ENCODE measurements at places on chromosomes 11 and 22.
A peak's percentile ranks its signal among the peaks of the same experiment; 100 is the strongest.

DNA sequence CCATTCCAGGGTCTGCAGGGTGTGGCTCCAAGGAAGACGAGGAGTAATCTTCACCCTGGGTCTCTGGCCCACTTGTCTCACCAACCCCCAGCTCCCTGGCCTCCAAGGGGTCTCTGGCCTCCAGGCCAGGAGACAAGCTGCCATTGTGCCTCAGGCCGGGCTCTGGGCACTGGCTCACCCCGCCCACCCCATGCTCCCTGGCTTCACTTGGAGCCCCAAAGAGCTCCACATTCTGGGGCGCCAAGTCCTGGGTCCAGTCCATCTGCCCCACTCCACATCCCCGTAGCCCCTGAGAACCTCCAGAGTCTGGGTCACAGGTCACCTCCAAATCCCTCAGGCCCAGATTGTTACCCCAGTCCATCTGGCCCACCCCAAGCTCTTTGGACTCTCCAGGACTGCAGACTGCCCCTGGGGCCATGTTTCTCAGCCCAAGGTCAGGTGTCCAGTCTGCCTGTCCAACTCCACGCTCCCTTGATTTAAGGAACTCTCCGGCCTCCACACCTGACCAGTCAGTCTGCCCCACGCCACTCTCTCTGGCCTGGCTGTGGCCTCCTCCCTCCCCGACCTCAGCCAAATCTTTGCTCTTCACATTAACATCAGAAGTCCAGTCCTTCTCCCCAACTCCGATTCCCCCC lies 16.2 kb downstream of the TNKS1BP1 start:
- no peak for DNase-seq

DNA sequence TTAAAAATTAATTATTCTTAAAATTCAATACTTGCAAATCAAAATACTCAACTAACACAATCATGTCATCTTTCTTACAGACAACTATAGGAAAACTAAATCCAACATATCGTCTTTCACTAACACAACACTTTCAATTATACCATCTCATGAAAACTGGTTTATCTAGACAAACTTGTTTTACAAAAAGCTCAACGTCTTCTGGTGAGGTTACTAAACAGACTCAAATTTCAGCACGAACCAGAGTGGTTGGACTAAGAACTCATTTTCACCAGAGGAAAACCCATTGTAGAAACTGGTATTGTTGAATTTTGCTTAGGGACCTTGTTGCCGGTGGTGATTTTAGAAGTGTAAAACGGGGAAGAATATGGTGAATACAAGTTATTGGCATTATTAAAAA lies 52.2 kb downstream of the NUP98 start:
- no peak for DNase-seq

DNA sequence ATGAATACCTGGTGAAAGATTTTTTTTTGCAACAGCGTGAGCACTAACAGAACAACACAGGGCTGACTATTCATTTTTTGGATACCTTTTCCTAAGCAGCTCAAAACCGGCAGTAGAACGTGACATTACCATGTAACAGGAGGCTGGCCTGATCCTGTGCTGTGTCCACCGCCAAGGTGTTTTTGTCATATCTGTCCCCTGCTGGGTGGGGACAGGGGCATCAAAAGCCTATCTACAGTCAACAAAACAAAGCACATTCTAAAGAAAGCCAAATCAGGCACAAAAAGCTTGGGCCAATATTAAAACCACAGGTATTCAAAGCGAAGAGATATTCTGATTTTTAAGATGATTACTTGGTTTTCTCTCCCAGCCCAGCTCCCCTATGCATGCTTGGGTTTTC lies 151.2 kb downstream of the LRRC4C start:
- no peak for DNase-seq

- no peak for DNase-seq
Measured at GRCh38 chr11:60915248-60915914, 1.4 kb downstream of the TMEM109 start.

DNA sequence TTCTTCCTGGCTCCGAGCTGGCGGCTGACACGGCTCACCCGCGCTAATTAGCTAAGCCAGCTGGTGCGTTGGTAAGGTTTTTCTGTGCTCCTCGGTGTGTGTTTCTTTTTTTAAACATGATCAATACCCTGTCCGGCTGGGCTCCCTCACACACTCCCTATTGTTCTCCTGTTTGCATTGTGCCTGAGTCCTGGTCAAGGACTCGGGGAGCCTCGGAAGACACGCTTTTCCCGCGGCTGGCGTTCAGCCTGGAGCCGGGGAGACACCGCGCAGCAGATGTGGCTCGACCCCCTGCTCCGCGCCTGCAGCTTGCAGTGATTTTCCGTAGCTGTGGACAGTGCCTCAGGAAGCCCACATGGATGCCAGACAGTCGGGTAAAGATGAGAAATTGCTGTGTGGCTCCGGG lies 454.9 kb upstream of the CADM1 start:
- no peak for DNase-seq

- no peak for DNase-seq
Measured at GRCh38 chr11:92317721-92318120, 93.1 kb downstream of the FAT3 start.

DNA sequence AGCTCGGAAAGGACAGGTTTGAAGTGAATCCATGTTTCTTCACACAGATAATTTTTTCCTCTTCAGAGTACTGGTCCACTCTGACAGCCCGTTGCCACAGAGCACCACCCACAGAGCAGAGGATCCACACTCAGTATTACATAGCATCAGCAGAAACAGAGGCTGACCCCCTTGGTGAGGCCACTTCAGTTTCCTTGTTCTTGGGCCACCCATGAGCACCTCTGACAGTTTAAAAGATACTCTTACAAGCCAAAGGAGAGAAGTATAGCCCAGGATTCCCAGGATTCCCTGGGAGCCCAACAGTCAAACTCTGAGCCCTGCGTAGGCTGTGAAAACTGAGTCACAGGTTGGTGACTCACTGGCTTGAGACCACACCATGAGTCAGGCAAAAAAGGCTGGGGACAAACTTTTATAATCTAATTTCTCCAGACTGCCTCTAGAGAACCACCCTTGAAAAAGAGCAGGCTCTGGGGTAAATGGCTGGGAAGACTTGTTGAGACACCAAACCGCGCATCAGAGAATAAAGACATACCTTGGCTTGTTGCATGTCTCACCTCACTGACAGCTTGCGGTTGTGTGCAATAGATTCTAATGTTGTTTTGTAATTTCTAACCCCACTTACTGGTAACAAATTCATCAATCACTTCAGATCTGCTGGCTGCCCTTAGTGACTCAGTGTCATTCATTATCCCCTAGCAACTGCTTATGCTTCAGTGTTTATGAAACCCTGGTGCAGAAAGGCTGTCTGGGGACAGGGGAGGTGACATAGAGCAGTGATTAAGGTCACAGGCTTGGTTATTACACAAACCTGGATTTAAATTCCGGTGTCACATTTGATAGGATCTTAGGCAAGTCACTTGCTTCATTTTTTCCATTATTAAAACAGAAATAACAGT lies 56.9 kb upstream of the PRSS23 start:
- no peak for DNase-seq

DNA sequence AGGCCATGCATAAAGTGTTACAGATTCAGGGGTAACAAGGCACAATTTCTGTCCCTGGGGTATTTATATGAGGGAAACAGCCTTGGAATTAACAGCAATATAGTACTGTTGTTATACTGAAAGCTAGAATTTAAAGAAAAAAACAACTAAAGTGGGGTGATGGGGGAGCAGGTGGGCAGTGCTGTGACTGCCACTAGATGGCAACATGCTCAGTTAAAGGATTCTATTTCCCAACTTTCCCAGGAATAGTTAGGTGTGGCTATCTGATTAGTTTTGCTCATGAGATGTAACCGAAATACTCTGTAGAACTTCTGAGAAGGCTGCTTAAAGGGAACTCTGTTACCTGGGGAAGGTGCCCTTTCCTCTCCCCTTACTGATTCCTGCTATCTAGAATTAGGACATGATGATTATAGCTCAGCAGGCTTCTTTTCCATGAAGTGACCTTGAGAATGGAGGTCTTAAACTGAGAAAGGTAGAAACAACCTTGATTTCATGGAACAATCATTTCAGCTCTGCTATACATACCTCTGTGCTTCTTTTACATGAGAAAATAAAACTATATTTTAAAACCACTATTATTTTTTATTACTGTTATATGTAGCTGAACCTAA lies 102.6 kb downstream of the RELT start:
- no peak for DNase-seq

DNA sequence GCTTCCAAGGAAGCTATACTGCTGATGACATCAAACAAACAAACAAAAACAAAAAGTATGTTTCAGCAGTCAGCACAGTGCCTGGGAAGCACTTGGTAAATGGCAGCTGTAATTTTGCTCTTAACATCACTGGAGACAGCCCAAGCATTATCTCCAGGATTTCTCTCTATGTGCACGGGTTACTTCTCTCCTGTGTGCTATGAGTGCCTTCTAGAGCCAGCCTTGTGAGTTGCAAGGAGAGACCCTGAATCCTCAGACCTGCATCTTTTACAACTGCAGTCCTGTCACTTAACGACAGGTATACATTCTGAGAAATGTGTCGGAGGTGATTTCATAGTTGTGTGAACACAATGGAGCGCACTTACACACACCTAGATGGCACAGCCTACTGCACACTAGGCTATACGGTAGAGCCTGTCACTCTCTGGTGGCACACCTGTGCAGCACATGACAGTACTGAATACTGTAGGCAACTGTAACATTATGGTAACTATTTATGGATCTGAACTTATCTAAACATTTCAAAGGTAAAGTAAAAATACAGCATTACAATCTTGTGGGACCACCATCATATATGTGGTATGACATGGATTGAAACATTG lies 662.5 kb upstream of the B3GAT1 start:
- DNase-seq, result no peak

DNA sequence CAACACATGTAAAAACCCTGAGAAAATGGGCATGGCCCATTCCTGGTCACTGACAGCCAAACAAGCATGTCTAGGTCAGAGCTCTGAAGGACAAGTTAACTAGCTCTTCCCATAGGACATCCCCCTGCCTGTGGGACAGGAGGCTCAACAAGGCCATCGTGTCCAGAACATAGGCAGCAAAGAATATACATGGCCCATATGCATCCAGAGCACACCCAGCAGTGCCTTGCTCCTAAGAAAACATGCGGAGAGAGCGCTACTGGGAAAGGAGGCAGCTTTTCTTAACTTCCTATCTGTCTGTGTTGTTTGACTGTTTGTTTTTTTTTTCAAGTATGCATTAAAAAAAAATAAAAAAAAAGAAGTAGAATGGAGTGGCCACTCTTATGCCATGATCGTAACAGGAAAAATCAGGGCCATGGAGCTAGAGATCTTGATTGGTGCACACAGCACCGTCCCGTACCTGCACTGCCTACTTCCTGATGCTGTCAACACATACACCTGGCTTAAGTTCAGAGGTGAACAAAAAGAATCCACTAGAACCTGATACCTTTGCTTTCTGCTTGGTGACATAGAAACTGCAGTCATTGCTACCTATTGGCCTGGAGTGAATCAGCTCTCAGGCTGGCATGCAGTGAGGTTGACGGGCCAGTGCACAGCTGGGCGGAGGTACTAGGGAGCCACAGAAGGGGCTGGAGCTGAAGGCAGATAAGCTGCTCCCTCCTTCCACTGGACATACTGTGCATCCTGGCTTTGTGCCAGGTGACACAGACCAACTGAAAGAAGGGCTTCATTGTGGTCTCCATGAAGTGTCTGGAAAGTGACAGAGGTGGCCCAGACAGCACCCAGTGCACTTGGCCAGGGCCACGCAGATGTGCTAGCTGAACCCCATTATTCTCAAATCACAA lies 11.9 kb downstream of the UFD1 start:
- DNase-seq, result no peak

- no peak for DNase-seq
Measured at GRCh38 chr11:113568566-113568965, 93.4 kb upstream of the DRD2 start.

DNA sequence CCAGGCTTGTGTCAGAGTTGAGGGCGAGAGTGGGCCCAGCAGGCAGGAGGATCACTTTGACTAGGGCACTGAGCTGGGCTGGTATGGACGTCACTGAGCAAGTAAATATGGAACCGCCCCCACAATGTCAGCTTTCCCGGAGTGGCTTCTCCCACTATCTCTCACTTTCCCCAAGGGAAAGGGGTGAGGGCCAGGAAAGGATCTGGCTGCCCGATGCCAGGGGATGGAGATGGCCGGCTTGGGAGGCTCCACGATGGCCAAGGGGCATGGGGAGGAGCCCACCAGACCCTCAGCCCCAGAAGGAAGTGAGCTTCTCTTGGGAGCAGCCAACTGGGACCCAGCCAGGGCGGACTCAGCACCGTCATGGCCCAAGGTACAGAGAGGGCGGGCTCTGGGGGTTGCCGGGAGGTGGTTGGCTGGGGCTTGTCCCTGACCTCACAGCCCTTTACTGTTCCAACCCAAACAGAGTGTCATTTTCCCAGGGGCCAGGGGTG lies 8.7 kb downstream of the PRDM11 start:
- no peak for DNase-seq

DNA sequence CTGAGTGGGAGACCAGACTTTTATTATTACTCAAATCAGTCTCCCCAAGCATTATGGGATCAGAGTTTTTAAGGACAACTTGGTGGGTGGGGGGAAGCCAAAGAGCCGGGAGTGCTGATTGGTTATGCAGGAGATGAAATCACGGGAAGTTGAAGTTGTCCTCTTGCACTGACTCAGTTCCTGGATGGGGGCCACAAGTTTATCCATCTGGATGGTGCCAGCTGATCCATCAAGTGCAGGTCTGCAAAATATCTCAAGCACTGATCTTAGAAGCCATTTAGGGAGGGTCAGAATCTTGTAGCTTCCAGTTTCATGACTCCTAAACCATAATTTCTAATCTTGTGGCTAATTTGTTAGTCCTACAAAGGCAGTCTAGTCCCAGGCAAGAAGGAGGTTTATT lies 53.5 kb upstream of the LMO1 start:
- peak; percentile 46 for DNase-seq

DNA sequence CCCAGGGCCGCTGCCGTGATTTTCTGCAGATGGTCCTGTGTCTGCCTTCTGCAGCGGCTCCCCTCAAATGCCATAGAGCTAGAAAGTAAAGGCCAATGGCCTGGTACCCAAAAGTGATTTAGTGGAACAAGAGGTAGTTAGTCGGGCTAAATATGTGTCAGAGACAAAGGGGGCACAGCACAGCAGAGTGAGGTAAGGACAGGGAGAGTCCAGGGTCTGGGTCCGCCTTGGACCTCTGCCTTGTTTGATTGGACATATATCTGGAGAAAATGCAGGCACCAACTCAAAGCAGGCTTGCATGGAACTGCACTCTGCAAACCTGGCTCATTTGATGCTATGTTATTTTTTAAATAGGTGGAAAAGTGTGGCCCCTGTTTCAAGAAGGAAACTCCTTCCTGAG lies 249.6 kb upstream of the B3GAT1 start:
- DNase-seq, result no peak

- DNase-seq, result no peak
Measured at GRCh38 chr11:57276971-57277675, 40.1 kb upstream of the APLNR start.

DNA sequence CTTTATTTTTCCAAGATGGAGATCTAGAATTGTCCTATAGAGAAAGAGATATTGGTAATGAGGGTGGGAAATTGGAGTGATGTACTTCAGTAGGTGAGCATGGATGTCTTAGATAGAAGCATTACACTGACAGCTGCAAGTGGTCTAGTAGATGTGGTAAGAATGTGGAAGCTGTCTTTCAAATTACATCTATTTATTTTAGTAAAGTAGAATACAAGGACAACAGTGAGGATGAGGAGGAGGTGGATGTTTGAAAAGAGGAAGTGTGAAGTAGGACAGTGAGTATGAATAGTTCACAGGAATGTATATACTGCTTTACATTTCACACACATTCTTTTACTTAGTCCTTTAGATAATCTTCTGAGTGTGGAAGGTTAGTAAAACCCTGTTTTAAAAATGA lies 64.2 kb downstream of the HIPK3 start:
- DNase-seq, result no peak
